ENCODE measurements at places on chromosomes 5 and 9.

GRCh38 chr9:89254773-89255125, 56.2 kb upstream of the CKS2 start:
- no peak for DNase-seq

DNA sequence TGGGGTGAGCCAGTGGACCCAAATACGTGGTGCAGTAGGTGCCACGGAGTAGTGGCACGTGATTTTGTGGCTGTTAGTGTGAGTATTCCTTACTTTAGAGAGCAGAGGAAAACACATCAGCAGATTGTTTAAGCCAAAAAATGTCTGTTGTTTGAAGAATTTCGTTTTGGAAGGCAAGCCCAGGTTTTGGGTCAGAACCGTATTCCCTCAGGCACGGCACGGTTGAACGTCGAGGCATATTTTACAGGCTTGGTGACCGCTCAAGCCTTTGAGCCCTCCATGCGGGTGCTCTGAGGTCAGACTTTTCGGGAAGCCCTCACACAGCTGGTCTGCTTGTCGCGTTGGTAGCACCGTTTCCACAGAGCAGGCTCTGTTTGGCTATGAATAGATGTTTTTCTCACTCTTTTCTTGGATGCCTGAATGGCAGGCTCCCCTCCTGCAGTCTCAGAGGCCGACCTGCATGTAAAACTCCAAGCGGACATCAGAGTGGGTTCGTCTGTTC, 27.2 kb downstream of the NEK6 start:
- no peak for DNase-seq

GRCh38 chr9:97924386-97924785, 2.1 kb upstream of the TRMO start:
- no peak for DNase-seq

GRCh38 chr5:89756955-89757354, 652.6 kb downstream of the CETN3 start:
- DNase-seq: no peak

GRCh38 chr5:16628376-16628775, 11.6 kb upstream of the RETREG1 start:
- DNase-seq: no peak

Data from stimulated activated CD4-positive, alpha-beta T cell treated with anti-CD3 and anti-CD28 coated beads, TNF-alpha, amount 100 ng/mL, for 1 hour (primary cell).